ENCODE measurements at places on chromosomes 3 and 15.

DNA sequence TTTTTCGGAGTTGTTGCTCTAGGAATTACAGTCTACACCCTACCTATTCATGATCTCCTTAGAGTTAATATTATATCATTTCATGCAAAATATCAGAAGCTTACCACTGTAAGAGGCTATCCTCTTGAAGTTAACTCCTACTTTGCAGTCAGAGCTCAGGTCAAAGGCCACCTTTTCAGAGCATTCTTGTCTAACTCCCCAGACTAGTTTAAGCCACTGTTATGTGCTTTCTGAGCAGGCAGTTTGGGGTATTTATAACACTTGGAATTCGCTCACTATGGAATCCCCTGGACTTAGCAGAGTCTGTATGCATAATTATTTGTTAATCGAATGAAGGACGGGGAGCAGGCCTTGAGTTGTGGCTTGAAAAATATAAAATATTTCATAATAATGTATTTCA, 21.7 kb downstream of the MED12L start:
- no peak for DNase-seq

DNA sequence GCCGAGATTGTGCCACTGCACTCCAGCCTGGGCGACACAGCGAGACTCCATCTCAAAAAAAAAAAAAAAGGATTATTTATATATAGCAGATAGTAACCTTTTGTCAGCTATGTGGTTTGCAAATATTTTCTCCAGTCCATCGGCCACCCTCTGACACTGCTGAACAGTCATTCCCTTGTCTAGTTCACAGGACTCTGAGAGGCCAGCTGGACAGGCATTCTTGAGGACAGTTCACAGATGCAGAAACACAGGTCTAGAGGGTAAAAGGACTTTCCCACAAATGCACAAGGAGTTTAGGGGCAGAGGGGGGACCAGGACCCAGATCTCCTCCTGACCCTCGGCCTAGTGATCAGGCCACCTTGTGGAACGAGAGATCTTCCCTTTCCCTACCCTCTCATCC, 7.5 kb upstream of the TMEM40 start:
- DNase-seq = no peak

- no peak for DNase-seq
Measured at GRCh38 chr15:98967916-98968315, 39.7 kb downstream of the PGPEP1L start.

- no peak for DNase-seq
Measured at GRCh38 chr3:11632966-11633365, 10.7 kb downstream of the VGLL4 start.

DNA sequence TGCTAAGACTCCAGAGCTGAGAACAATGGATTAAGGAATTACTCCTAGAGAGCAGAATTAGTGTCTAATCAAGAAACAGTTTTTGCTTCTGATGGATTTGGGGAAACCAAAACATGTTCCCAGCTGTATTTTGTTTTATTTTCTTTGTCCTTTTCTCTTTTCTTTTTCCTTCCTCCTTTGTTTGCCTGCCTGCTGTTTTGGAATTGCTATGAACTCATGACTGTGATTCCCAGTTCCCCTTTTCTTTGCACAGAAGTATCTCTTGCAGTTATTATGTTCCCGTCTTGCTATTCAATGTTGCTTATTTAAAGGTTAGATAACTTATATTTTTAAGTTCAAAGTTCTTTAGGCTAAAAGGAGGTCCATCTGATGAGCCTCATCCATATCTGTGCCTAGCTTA, 77.0 kb upstream of the GBE1 start:
- DNase-seq = no peak

GRCh38 chr3:169836942-169837275, 24.2 kb upstream of the LRRC34 start:
- DNase-seq = no peak

- no peak for DNase-seq
Measured at GRCh38 chr3:49602049-49602554, 47.8 kb downstream of the BSN start.

DNA sequence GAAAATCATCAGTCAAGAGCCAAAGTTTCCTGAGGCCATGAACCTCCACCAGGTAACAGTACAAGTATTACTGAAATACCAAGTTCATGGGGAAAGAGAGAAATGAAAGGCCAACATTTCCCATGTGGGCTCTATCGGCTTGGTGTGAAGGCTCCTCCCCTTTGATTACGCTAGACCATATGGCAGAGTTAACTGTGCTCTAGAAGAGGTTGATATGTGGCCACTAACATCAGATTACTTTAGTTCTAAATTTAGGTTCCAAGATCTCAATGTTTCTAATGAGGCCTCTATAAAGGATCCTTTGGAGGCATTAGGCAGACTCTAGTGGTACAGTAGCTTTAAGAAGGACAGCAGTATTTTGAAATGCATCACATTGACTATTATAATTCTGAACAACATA, 127.1 kb downstream of the SEMA6D start:
- DNase-seq = no peak

GRCh38 chr15:38992930-38993329, 428.3 kb upstream of the RASGRP1 start:
- no peak for DNase-seq

DNA sequence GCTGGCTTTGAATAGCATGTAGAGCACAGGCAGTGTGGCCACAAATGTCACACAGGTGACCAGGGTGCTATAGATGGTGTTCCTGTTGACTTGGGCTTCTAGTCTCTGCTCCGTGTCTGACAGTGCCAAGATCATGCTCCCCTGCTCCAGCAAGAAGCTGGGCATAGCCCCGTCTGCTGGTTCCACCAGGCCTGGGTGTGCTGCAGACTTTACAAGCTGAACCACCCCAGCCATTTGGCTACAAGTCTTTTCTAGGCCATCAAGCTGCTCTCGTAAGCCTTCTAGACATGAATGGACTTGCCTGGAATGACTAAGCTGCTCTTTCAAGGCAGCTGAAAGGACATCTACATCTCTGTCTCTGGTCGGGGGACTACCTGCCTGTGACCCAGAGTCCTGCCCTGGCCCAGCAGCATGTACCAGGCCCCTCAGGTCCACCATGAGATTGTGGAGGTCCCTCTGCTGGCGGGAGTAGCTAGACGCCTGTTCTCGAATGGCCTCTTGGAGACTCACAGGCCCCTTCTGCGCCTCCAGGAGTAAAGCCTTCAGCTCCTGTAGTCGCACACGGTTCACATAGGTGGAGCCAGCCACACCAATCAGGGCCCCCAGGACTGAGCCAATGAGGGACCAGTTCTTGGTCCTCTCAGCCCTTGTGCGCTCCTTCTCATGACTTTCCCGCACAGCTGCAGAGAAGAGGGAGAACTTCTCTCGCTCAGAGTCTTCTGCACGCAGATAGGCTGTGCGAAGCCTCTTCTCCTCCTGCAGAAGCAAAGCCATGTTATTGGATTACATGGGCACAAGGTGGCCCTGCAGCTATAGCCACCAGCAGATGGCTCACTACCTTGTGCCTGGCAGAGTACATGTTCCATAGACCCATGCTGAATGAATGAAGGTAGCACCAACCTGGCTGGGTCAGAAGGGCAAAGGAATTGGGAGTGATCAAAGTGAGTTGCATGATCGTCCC, 2.8 kb upstream of the PLXNB1 start:
- no peak for DNase-seq

- DNase-seq = no peak
Measured at GRCh38 chr3:174153871-174154270, 705.3 kb upstream of the NAALADL2 start.

DNA sequence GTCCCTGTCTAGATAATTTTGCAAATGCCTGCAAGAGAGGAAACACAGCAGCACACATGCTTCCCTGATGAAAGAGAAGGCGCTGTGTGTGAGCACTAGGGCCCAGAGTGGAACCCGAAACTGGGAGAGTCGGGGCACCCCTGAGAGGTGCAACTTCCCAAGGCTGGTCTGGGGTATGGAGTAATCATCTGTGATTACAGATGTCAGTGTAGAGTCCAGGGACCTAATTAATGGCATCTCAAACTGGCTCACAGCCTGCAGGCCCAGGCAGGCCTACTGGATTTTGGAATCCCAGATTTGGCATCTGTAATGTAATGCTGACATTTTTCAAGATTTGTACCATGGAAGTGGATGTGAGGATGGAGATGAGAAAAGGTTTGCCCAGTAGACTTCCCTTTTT, 29.4 kb downstream of the PGPEP1L start:
- no peak for DNase-seq

GRCh38 chr3:22835041-22835440, 368.1 kb upstream of the UBE2E2 start:
- no peak for DNase-seq

GRCh38 chr3:172096881-172097420, 57.6 kb downstream of the FNDC3B start:
- DNase-seq = no peak

DNA sequence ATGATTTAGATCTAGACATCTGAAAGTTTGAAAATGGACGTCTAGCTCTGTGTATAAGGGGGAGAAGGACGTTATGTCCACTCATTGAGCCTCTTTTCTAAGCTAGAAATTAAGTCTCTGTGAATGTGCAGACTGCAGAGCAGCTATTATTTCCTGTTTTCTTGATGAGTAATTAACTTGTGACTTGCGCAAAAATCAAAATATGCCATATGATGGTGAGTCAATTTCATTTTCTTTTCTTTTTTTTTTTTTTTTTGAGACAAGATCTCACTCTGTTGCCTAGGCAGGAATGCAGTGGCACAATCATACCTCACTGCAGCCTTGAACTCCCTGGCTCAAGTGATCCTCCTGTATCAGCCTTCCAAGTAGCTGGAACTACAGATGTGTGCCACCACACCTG, 14.1 kb downstream of the LACTB start:
- DNase-seq = no peak

GRCh38 chr15:71646767-71647486, 163.4 kb upstream of the NR2E3 start:
- no peak for DNase-seq

DNA sequence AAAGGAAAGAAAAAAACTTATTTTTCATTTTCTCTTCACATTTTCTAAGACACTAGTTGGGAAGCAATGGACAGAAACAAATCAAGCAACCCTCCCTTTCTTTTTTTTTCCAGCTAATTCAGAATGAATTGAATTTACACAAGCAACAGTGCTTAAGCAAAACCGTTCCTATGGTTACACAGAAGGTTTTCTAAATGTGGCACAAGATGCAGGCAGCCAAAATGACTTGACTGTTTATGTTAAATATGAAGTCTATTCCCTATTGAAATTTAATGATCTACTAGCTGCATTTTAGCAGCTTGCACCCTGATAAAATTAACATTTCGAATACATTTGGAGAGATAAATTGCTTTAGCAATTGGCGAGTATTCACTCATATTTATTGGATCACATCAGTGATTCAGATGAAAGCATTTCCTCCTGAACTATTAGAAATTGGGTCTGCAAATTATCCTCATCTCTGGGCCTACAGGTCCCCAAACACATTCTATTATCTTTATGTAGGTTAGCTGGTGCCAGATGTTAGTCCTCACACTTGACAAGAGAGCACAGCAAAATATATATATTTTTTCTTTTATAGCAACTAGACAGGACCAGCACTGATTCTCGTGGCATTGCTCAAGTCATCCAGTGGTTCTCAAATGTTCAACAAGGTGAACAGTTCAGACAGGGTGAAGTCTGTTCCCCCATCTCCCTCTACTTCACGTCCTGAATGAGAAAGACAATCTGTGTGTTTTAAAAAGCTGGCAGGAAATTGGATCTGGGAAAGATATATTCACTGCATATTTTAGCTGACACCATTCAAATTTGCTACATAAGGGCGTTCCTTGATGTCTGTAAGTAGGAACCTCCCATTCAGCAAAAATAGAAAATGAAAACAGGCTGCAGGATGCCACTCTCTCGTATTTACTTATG, 463.6 kb upstream of the KCNMB2 start:
- no peak for DNase-seq

GRCh38 chr3:122169911-122170310, 13.6 kb upstream of the CASR start:
- no peak for DNase-seq

DNA sequence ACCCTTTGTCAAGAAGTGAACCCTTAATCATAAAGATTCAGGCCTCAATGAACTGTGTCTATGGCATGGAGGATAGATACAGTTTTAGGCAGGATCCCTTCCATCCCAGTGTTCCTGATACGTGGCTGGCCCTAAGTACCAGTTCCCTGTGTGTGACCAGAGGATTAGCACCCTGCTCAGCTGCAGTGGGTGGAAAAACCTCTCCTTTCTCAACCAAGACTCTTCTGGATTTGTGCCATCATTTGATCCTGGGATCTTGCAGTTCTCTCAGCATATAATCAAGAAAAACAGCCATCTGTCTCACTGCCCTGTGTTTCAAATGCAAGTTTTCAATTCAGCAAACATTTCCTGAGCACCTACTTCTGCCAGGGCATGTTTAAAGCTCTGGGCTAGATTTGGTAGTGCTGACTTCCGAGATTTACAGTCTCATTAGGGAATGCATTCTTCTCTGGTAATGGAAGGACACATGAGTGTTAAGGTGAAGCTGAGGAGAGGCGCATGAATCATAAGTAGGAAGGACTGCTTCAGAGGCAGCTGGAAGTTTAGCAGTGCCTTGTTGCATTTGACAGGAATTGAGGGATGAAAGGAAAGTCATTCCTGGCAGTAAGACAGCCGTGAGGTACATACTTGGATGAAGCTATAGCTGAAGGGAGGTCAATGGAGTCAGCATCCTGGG, 388.3 kb downstream of the MFSD1 start:
- DNase-seq = no peak

GRCh38 chr3:188691004-188691403, 480.8 kb upstream of the TPRG1 start:
- DNase-seq = no peak

GRCh38 chr3:160616716-160617115, 51.3 kb upstream of the KPNA4 start:
- no peak for DNase-seq

- DNase-seq = no peak
Measured at GRCh38 chr3:65015711-65016110, 327.9 kb upstream of the ADAMTS9 start.

DNA sequence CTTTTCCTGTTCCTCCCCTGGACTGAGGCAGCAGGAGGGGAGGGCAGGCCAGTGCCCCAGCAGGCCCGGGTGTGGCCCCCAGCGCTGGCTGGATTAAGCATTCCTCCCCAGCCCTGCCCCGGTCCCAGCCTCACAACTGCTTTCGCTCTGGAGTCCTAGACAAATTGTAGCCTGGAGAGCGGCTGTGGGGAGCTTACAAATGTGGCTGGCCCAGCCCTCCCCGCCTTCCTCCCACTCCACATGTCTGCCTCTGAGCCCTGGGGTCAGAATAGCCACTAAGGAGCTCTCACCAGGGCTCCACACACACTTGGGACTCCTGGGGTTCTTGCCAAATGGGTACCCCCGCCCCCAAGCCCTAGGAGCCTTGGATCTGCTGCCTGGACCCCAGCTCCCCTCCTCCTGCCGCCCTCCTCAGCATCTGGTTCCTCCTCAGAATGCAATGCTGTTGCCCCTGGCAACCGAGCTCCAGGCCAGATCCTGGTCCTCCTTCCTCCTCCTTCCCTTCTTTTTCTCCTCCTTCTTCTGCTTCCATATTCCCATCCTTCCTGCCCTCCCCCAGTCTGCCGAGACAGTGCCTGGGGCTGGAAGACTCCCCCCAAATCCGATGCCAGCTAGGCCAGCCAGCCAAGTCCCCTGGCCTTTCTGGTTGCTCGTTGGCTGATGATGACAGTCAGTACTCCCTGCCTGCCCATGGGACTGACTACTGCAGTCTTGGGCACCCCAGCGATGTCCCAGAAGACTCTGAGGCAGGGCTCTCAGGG, 91.1 kb downstream of the LINGO1 start:
- DNase-seq = no peak

All from CD4-positive, alpha-beta T cell treated with Interleukin-12 subunit alpha and Interleukin-12 subunit beta, for 1 hour (primary cell).